CD4-positive, alpha-beta T cell treated with Interleukin-4 for 4 hours (primary cell): ENCODE measurements at places on chromosomes 2 and 18.

DNA sequence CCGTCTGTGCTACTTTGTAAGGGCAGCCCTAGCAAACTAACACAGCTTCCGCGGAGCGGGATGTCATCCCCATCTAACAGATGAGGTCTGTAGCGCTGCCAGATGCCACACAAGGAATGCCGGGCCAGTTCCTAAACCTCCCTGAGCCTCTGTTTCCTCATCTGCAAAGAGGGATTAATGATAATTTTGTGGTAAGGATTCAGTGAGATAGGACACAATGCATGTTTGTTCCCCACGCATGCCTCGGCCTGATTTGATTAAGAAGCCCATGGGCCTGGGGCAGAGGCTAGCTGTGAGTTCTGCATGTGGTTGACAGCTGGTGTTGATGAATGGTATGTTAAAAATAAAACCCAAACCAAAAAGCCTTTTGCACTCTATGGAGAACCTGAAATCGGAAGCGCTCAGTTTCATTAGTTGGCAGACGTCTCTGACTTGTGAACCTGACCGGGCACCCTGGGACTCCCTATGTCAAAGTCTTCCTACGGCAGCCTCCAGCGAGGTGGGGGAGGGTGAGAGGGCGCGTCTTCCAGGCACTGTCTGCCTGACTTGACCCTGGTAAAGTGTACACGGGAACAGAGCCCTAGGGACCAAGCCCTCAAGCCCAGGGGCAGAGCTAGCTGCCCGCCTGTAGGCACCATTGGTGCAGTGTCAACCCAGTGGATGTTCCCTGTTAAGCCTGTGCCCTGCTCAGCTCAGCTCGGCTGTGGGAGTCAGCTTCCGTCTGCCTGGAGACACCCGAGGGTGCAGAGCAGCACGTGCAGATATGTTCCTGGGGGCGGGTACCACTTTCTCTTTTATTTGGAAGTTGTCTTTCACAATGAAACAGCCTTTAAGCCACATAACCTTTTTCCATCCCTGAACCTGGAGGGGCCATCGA is 14.8 kb upstream of the INHBB start:
- DNase-seq = no peak

DNA sequence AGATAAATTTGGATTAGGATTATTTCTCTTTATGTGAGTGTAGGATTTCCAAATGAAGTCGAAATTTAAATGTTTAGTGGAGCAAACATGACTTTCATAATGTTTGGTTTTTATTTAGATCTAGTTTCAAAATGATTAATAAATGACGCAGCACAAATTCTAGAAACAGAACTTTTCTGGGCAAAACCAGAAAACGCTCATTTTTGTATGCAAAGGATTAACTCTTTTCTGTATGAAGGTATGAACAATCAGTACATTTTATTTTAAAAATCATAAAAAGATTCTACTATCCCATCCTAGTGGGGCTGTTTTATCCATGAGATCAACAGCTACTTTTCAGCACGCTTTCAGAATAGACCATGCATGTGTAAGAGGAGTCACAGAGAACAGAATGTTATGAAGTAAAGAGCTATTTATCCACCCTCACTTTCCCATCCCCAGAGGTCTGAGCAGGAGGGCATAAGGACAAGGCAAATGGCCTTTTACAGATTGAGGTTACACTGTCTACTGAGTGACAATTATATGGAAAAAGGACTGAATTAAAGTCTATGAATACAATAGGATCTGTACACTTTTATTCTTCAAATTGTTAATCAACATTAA is 270.8 kb downstream of the ZEB2 start:
- DNase-seq = no peak

DNA sequence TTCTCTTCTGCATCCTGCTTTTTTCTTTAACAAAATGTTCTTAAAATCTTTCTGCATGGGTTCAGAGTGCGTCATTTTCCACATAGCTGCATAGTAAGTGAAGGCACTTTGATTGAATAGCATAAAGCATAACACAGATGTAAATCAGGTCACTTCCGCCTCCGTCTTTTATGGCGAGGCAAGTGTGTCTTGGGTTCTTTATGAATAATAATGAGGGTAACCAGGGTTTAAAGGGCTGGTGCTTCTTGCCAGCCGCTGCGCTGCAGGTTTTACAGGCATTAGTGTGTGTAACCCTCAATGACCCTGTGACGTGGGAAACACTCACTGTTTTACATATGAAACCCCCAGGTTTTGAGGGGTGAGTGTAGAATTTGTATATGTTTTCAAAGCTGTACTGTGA is 164.2 kb downstream of the MYT1L start:
- DNase-seq = no peak

- DNase-seq = no peak
These were observed 108.5 kb downstream of the TMEM18 start for GRCh38 chr2:568639-569235.

GRCh38 chr2:131413148-131413747 is 49.3 kb upstream of the RAB6D start:
- peak; percentile 49 for DNase-seq

DNA sequence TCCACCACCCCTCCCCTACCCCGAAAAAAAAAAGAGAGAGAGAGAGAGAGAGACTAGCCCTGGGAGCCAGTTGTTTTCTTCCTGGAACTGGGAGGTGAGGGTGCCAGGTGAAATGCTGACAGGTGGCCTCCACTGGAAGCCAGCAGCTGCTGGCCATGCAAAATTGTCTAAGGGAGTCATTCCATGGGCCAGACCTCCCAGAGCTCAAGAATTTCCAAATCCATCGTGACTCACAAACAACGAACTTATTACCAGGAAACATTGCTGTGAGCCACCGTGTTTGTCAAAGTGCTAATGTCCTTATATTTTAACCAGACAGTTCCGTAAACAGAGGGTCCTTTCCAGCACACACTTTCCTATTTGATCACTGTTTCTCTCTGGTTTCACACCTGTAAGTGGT is 68.5 kb upstream of the PID1 start:
- no peak for DNase-seq

DNA sequence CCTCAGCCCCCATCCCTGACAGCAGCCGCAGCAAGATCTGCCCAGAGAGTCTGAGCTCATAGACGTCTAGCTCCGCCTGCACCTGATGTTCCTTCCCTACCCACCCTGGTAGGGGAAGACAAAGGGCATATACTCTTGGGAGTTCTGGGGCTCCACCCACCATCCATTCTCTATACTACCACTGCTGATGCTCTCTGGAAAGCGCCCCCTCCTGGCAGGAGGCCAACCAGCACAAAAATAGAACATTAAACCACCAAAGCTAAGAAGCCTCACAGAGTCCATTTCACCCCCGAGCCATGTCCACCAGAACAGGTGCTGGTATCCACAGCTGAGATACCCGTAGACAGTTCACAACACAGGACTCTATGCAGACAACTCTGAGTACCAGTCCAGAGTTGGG is 662.6 kb upstream of the FAM98A start:
- DNase-seq = no peak

DNA sequence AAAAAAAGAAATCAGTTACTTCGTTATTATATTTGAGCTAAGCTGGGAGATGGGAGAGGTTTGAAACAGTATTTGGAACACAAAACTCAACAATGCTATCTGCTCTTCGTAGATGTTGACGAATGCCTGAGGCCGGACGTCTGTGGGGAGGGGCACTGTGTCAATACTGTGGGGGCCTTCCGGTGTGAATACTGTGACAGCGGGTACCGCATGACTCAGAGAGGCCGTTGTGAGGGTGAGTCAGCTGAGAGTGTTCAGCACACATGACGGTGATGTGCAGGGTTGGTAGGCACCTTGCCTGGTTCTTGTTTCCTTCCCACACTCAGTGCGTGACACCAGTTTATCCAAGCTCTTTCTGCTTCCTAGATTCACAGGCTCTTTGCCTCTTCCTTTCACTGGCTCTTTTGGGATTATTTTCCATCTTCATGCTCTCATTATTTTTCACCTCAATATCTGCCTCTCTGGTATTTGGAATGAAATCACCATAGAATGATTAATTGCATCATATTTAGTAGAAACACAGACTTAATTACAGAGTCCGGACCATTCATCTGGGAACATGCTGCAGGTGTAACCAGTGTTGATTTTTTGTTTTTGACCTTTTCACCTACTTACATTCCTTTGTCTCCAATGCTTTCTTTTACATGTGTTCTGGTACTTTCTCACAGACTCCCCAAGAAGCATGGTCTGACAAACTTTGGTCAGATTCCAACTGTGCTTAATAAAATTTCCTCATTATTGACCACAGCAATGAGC is 200.6 kb upstream of the RASGRP3 start:
- DNase-seq = peak; percentile 70

GRCh38 chr2:120866483-120867140 is 130.9 kb downstream of the GLI2 start:
- no peak for DNase-seq

GRCh38 chr18:50131591-50131990 is 63.4 kb downstream of the MYO5B start:
- DNase-seq = no peak

GRCh38 chr2:202680512-202680911 is 45.7 kb downstream of the FAM117B start:
- DNase-seq = no peak
